RCC 7860 (cell line): ENCODE measurements at places on chromosomes 4 and X.
A peak's percentile ranks its signal among the peaks of the same experiment; 100 is the strongest.

- DNase-seq, result peak; percentile 90
These were observed 47.8 kb downstream of the FHDC1 start for GRCh38 chr4:152983774-152984411.

GRCh38 chr4:30802622-30803323 is 82.6 kb downstream of the PCDH7 start:
- DNase-seq, result no peak

DNA sequence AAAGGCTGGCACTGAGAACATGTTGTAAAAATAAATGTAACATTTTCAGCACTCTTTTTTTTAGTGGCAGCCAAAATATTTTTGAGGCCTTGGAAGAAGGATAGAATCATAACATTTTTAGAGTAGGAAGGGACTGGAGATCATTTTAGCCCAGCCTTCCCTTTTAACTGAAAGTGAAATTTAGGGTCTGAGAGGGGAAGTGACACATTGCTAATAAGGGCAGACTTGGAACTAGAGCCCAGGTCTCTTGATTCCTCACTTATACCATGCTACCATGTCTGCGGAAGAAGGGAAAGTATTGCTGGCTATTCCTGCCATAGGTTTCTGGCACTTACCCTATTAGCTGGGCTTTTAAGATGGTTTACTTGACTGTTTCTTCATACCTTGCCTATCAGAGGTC is 4.8 kb downstream of the WDR44 start:
- no peak for DNase-seq

DNA sequence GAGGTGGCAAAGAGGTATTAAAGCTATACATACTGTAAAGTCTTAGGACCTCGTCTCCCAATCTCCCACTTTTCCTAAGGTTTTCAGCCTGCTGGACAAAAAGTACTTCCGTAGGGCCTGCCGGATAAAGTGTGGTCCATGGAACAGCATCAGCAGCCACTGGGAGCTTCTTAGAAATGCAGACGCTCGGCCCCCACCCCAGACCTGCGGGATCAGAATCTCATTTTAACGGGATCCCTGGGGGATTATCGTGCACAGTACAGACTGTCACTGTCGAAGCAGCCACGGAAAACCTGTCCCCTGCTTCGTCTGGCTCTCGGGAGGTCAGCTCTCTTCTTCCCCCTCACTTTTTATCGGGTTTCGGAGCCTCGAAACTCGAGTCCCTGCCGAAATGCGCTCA is 802 bp downstream of the ADGRG2 start:
- no peak for DNase-seq

DNA sequence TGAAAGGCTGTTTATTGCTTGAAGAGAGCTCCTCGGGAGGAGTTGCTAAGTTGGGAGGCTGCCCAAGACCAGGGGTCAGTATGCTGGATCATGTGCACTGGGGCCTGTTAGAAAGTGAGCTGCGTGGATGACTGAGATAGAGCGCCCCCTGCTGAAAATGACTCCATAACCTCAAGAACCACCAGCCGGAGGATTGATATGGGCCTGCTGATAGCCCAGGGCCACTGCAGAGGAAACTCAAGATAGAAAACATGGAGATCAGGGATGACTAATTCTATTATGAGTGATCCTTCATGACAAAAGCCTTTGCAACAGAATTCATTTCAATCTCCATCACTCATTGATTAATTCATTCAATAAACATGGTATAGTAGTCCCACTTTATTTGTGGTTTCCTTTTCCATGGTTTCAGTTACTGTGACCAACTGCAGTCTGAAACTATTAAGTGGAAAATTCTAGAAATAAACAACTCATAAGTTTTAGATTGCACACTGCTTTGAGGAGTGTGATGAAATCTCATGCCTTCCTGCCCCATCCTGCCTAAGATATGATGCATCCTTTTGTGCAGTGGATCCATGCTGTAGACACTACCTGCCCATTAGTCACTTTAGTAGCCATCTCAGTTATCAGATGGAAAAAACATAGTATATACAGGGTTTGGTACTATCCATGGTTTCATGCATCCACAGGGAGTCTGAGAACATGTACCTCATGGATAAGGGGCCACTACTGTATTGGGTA is 126.7 kb upstream of the MBNL3 start:
- DNase-seq, result no peak

GRCh38 chr4:140867356-140867755 is 111.2 kb upstream of the TBC1D9 start:
- no peak for DNase-seq

- DNase-seq, result peak; percentile 23
These were observed 1793.7 kb upstream of the TENM3 start for GRCh38 chr4:180449395-180449956.

GRCh38 chrX:106397788-106398538 is 213.8 kb upstream of the RADX start:
- no peak for DNase-seq

DNA sequence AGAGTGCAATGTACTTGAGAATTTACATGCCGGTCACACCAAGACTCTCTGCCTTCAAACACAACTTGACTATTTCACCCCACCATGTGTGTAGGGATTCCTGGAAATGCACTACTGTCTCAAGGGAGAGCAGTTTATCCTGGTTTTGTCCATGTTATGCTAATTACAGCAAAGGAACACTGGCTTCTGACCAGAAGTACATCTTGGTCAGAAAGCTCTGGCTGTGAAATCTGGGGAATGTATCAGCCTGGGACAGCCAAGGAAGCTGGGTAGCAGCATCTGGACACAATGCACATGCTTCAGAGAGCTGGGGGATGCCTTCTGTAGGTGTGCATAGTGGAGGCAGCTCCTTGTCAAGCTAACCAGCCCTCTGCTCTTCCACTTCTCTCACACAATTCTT is 1432.6 kb upstream of the TENM3 start:
- no peak for DNase-seq

GRCh38 chr4:88731381-88731780 is 33.8 kb upstream of the NAP1L5 start:
- no peak for DNase-seq

- no peak for DNase-seq
These were observed 156.0 kb upstream of the ANKRD50 start for GRCh38 chr4:124868495-124868894.

- DNase-seq, result no peak
These were observed 252.0 kb upstream of the DIAPH2 start for GRCh38 chrX:96432647-96433046.
